ENCODE measurements at places on chromosomes 6 and 20. TPM values are rescaled to one million over a fixed set of nuclear protein-coding genes. Genes with fewer than 3 reads are reported as not detected.

DNA sequence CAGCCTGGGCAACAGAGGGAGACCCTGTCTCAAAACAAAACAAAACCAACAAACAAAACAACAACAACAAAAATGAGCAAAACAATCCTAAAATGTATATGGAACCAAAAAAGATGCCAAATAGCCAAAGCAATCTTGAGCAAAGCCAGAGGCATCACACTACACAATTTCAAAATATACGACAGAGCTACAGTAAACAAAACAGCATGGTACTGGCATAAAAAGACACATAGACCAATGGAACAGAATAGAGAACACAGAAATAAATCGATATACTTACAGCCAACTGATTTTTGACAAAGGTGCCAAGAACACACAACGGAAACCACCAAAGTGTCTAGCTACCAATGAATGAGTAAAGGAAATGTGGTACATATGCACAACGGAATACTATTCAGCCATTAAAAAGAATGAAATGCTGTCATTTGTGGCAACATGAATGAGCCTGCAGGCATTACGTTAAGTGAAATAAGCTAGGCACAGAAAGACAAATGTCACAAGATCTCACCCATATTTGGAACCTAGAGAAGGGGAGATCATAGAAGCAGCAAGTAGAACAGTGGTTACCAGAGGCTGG, 16.4 kb downstream of the PXDC1 start:
- DNase-seq: no peak

- no peak for DNase-seq
These were observed 67.2 kb upstream of the TBC1D7 start for GRCh38 chr6:13395272-13396237.

DNA sequence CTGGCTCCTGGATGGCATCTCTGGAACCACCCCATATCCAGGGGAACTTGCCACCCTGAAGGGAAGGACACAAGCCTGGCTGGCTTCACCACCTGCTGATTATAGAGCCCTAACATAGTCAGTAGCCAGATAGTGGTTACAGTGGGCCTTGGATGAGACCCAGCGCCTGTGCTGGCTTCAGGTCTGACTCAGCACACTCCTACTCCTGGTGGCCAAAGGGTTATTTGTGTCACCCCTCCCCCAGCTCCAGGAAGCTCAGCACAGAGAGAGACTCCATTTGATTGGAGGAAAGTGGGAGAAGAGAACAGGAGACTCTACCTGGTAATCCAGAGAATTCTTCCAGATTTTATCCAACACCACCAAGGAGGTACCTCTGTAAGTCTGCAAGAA, 12.8 kb downstream of the SNX14 start:
- DNase-seq: no peak

GRCh38 chr6:110404607-110405006, 10.8 kb downstream of the DDO start:
- no peak for DNase-seq

DNA sequence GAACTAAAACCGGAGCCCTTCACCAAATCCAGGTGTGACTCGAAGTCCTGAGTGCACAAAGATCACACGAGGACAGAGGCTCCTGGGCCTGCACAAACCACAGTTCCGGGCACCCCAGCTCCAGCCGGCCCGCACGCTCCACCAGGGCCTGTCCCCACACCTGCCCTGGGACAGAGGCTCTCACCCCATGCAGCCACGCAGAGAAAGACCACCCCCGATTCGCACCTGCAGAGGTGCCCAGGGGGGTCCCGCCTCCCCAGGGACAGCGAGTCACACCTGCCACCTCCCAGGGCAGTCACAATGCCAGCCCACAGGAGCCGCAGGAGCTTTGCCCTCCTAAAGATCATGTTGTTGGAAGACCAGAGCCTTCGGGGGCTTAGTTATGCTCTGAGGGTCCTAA, 25.4 kb upstream of the MRGBP start:
- DNase-seq: no peak

GRCh38 chr6:30311671-30312070, 15.1 kb upstream of the TRIM39 start:
- no peak for DNase-seq

DNA sequence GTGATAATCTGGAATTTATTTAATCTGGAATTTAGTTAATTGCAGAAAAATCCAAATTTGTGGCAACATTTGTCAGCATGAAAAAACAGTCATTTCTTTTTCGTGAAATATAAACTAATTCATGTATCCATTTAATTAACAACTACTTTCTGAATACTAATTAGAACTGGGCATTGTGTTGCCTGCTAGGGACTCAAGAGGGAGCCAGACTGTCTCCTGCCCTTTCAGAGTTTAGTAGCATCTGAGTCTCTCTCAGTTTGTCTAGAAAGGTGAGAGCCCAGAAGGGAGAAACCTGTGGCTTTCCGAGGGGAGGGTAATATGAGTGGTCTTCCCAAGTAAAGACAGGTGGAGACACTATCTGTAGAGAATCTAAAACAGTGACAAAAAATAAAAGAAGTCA, 210.9 kb upstream of the HDDC2 start:
- no peak for DNase-seq

The KCNQ5 gene
- total RNA-seq: 3.8 TPM

All from natural killer cell treated with Interleukin-12 subunit alpha and Interleukin-12 subunit beta and Interleukin-15 and Interleukin-18, amount 100 ng/mL, for 72 hours (primary cell).